ENCODE measurements at places on chromosomes 4 and X. TPM values are rescaled to one million over a fixed set of nuclear protein-coding genes. Genes with fewer than 3 reads are reported as not detected.

The BEX5 gene
- 4.8 TPM for total RNA-seq

The MAGEA11 gene
- total RNA-seq, result not detected

- DNase-seq, result no peak
Observed at GRCh38 chr4:47672696-47673095, 165.2 kb downstream of the CORIN start.

DNA sequence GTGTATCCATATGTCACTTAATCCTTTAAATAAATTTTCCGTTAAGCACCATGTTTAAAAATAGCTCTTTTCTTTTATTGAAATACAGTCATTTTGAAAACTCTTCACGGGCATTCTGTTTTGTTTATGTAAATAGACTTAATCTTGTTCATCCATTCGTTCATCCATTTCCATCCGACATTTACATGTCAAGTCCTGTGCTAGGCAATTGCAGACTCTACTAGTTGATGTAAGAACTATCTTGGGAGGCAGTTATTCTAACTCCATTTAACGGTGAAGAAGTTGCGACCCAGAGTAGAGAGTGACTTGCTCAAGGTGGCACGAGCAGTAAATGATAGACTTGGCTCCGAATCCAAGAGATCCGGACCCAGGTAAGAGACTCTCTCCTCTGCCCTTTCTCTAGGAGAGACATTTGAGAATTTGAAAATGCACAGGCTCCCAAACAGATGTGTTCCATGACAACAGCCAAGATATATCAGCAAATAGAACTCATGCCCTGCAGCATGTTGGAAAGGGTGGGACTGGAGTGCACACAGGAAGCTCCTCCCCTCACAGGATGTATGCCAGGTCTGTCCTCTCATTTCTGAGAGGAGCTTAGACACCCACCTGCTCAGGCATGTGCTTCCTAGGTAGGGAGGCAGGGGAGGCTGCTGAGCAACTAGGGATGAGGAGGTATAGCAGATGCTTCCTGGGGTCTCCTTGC is 64.5 kb downstream of the DRD5 start:
- DNase-seq, result no peak

DNA sequence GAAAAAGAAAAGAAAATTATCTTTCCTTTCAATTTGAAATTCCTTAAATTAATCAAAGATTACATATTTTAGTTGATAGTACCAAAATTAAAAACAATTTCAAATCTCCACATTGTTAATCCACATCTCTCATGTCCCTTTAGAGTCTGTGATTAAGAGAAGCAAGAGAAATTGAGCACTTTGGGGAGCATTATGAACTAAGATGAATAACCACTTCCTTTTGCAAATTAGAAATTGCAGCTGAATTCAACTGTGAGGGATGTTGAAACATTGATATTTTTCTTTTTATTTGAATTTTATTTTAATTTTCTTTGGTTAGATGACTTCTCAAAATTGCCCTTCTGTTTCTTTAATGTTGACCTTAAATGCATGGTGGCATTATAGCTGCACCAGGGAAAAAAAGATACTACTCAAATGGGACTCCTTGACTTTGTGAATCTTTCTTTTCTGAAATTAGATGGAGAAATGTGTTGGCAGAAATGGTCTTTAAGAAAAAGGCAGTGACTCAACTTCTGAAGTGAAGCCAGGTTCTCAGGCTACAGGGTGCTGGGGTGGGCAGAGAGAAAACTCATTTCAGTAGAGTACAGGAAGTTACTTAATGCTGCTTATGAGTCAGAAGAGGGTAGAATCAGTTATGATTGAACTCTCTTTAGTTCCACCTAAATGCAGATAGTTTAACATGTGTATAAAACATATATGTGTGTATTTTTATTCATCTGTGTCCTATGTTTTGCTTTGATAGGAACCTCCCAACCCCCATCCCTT is 92.0 kb upstream of the TNIP3 start:
- DNase-seq, result no peak

GRCh38 chr4:74623041-74623440 is 171.3 kb downstream of the BTC start:
- DNase-seq, result peak; percentile 54

- DNase-seq, result no peak
Observed at GRCh38 chr4:86688026-86688425, 93.9 kb downstream of the PTPN13 start.

GRCh38 chr4:40592034-40592433 is 37.6 kb downstream of the RBM47 start:
- DNase-seq, result no peak

DNA sequence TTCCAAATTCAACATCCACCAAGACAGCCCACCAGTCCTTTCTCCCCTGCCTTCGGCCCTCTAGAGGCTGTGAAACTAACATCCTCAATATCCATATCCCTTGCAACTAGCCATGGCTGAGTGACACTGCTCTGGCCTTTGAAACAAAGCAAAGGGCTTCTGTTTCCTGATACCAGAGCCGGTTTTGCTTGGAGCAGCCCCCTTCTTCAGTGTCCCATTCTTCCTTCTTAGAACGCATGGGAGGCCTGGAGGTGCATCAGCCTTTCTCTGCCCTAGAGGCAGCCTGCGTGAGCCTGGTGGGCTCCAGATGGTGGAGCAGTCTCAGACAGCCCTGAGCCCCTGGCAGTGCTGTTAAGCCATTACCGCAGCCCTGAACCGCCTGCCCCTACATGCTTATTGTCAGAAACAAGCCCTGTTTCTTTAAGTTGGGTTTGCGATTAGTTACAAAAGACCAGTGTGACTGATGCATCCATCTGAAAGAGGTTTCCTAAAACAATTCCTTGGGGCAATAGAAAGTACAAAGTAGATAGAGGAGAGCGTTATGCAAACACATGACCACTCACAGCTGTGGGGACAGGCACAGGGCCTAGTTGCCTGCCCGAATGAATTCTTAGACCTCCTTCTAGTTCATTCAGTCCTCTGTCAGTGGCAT is 74.1 kb downstream of the EVC start:
- DNase-seq, result no peak

Data from Calu3 (cell line).